AML-193 (cell line): ENCODE measurements at places on chromosomes 2 and 18.

DNA sequence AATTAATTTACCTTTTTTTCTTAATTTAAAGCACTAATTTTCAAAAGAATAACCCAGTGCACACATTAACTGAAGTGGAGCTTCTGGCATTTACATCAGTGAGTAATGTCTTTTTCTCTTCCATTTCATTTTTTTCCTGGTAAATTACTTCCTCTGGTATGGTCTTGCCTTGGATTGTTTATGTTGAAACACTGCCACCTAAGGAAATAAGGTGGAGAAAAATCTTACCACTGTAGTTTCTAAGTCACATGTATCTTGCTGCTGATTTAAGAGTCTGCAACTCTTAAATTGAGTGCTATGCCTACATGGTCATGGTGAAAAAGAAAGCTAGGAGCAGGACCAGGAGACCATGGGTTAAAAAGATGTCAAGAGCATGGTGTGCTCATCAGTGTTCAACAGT lies 51.0 kb downstream of the TTC27 start:
- DNase-seq = no peak

DNA sequence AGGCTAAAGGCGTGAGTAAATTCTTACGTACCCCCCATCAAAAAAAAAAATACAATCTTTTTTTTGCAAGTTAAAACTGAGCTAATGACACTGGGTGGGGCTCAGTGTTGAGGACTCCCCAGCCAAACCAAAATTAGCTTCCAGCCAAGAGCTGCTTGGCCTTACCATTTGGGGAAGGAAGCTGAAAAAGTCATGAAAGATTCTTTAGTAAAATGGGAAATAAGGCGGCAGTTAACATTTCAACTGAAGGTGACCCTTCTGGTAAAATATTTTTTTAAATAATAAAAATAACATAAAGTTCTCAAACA lies 16.4 kb downstream of the SMAD7 start:
- DNase-seq = no peak

DNA sequence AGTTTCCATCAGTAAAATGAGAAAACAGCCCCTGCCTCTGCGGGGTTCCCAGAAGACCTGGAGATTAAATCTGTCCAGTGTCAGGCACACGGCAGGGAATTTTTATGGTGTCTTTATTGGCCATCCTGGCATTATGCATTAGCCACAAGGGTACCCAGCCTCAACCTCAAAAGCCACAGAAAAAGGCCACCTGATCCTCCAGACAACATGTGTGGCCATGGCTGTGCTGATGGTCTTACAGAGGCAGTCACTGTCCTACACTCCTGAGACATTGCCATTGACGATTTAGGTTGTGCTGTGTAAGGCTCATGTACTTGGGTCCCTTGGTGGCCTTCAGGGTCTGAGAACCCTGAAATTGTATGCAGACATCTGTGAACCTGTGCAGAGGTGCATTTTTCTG lies 115.6 kb downstream of the SMAD7 start:
- no peak for DNase-seq

DNA sequence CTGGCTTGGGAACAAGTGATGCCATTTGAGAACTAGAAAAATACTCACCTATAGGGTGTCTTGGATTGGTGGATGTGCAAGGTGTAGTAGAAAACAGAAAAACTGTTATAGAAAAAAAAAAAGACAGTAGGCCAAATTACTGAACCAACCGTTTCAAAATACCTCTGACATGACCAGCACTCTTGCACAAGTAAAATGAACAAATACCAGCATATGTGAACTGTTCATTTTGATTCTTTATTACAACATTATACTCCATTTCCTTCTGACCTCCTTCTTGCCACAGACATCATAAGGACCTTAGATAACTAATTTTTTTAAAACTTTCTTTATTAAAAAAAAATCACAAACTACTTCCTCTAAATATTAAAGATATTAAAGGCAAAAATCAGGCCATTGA lies 125.5 kb downstream of the ATAD2B start:
- peak; percentile 88 for DNase-seq

GRCh38 chr18:59079264-59079663 lies 60.4 kb upstream of the SEC11C start:
- DNase-seq = no peak

DNA sequence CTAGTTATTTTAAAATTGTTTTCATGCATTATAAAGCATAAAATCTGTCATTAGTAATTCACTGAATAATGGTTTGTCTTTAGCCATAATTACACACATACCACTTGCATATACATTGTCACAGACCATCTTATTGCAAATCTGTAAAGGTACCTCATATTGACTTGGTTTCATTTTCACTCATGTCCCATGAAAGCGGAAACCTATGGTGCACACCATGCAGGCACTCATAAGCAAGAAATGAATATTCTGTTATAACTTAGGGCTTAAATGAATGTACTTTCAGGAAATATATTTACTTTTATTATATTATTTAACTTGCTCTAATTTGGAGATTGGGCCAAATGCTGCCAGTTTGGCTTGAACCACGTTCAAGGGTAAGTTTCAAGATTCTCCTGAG lies 29.2 kb upstream of the STK17B start:
- no peak for DNase-seq

DNA sequence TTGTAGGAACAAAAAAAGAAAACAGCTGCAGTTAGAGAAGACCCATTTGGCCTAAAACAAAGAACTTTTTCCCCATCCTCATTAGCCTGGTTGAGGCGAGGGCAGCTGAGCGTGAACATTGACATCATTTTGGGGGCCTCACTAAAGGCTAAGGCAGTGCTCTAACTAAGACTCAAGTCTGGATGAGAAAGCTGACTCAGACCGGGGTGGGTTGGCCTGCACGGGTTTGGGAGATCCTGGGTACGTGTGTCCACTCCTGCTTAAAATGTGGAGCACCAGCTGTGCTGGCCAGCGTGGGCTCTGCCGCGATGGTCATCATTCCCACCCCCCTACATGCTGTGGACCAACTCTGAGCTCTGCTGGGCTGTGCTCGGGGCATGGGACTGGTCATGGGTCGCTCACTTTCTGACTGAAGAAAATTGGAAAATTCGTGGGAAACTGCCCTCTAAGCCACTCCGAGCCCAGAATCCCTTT lies 86.0 kb upstream of the TMEM247 start:
- DNase-seq = no peak

DNA sequence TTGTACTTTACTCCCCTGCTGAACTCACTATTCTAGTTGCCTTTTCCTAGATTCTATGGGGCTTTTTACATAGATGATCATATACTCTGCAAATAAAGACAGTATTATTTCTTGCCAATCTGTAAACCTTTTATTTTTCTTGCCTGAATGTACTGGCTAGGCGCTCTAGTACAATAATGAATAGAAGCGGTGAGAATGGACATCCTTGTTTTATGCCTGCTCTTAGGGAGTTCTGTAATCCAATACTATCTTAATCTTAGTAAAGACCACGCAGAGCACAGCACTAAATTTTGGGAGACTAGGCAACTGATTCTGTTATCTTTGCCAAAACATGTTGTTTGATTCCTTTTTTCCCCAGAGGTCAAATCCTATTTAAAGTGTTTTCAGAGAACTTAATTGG lies 7.0 kb downstream of the KRCC1 start:
- no peak for DNase-seq

GRCh38 chr2:118830118-118830517 lies 17.3 kb downstream of the EN1 start:
- no peak for DNase-seq

GRCh38 chr2:189585226-189585756 lies 4.7 kb upstream of the SLC40A1 start:
- DNase-seq = no peak

DNA sequence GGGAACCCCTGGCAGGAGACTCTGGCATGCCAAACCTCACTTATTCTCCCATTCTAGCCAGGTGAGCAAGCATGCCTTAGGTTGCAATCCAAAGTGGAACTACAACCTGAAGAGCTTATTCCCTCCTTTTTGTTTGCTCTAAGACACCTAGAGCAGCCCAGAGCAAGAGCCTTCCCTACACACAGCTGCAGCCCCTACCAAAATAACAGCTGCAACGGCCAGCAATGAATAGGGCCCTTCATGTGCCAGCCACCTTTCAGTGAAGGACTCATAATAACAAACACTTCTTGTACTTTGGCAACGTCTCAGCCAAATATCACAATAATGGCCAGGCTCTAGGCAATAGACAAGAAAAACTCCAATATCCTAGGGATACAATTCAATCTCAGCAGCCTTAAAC lies 178.7 kb downstream of the ALK start:
- DNase-seq = no peak

DNA sequence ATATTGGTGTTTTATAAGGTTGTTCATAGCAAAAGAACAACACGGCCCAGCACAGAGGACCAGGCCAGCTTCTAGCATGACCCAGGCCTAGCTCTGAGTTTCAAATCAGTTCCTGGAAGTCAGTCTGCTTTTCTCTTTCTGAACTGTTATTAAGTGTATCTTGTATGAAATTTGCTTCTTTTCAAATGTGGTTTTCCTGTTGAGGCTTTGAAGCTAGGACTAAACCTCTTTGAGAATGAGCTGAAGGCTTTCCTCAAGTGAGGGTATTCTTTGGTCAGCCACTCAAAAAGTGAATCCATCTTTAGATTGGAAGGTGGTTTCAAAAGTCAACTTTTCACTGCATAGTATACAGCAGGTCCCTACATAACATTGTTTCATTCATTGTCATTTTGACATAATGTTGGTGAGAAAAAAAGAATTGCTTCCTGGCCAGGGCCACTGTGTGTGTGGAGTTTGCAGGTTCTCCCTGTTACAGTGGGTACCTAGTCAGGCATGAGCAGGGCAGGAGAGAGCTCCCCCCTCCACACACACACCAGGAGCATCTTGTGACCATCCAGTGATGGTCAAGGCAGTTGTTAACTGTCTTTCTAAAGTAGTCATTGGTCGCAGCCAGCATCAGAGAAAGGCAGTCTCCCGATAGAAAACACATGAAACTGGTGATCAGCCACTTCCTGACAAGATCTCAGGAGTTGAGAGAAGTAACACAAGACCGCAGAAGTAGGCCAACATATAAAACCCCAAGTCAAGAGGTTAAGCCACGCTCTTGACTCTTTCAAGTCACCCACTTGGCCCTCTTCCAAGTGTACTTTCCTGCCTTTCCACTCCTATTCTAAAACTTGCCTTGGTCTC lies 6.7 kb upstream of the ACAA2 start:
- peak; percentile 12 for DNase-seq

- no peak for DNase-seq
These were observed 6.5 kb upstream of the YWHAQ start for GRCh38 chr2:9637330-9637729.

GRCh38 chr18:27785815-27786471 lies 391.0 kb downstream of the CDH2 start:
- no peak for DNase-seq

GRCh38 chr2:100327742-100328141 lies 5.4 kb upstream of the LONRF2 start:
- DNase-seq = no peak

- DNase-seq = no peak
These were observed 35.4 kb upstream of the CCDC93 start for GRCh38 chr2:118049140-118049815.

GRCh38 chr2:177767768-177768167 lies 304.8 kb downstream of the PDE11A start:
- DNase-seq = no peak

DNA sequence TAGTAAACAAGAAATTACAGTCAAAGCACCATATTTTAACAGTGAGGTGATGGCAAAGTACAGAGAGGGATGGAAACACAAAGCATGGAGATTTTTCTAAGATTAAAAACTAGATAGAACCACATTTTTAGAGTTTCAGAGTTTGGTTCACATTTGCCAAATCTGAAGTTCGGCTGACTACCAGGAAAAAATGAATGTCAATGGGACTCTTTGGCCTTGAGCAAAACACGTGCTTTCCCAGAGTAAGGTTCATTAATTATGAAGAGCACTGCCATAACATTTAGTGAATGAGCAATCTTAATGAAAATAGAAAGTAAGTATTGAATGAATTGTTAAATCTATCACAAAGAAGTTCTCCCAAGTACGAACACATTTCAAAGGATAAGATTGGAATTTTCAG lies 571.2 kb upstream of the VRK2 start:
- no peak for DNase-seq

DNA sequence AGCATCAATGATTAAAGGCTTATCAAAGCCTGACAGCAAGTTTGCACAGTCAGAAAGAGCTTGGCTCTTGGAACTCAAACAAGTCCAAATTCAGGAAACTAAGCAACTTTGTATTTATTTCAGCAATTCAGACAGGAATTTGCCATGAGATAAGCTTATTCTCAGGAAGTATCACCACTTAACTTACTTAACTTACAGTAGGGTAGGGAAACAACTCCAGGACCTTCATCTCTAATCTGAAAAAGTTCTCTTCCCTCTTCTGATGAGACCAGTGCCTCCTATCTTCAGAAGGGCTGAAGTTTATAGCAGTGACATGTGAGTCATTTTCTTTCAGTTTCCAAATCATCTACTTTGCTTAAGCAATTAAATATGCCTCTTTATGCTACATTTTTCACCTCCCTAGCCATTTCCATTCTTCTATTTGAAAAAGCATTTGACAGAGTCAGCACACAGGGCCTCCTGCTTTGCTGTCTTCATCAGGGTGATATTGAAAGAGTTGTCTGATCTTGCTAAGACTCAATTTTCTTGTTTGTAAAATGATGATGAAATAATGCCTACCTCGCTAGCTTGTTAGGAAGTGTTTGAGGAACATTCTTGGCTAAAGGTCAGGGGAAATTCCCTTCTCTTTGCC lies 389.5 kb downstream of the RND3 start:
- DNase-seq = no peak

DNA sequence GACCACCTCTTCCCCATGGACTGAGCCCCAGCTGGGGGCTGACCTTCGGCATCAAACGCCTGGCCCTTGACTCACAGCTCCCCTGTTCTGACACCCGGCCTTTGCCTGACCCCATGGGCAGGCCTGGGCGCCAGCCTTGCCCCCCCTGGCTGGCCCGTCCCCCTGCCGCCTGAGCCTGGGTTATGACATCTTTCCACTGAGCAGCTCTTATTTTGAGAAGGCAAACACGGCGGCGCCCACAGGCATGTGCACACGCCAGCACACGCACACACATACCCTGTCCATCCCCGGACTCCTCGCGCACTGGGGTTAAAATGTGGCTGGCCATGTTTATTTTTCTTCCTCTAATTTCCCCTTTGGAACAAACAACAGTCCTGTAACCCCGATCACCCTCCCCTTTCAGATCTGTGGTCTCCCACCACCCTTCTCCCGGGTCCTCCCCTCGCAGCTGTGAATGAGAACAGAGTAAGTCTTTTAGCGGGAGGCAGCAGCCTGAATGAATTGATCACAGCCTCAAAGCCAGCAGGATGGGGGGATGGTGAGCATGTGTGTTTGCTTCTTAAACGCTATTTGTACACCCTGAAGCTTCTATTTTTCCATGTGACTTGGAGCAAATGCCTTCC lies 11.8 kb upstream of the ATOH8 start:
- no peak for DNase-seq

DNA sequence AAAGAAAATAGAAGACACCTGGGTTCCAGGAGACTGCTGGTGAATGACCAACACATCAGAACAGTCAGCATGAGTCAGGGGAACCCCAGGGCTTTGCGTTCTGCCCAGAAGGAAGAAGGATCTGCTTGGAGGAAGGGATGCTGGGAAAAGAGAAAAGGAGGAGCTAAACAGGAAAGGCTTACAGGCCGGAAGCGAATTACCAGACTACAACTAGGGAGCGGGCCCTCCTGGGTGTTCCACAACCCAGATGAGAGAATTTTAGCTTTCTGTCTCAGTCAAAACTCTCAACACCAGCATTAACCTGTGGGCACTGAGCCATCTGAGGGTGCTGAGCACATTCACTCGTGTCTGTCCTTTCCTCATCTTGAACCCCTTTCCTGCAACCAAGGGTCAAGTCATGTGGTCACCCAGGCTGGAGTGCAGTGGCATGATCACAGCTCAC lies 19.2 kb downstream of the CDC42EP3 start:
- no peak for DNase-seq
